Brain (organoid and tissue), 16 donors: ENCODE measurements at places on chromosomes 7 and 10. TPM values are rescaled to one million over a fixed set of nuclear protein-coding genes. Genes with fewer than 3 reads are reported as not detected.
A peak's percentile ranks its signal among the peaks of the same experiment; 100 is the strongest.

DNA sequence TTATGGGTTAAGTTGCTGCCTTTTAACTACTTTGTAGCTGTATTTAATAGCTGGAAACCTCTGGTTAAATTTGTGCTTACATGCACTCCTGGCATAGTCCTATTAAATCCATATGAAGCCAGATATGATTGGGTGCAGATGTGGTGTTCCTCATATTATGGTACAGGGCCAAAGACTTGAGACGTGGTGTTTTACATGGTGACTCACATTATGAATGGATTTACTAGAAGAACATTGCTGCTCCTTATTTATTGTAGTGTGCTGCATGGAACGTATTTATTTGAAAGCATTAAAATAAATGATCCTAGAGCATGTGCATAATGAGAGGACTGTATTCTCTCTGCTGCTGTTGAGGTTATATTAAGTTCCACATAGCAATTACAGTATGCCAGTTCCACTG, 224.1 kb downstream of the SLC25A13 start:
- no peak for DNase-seq

DNA sequence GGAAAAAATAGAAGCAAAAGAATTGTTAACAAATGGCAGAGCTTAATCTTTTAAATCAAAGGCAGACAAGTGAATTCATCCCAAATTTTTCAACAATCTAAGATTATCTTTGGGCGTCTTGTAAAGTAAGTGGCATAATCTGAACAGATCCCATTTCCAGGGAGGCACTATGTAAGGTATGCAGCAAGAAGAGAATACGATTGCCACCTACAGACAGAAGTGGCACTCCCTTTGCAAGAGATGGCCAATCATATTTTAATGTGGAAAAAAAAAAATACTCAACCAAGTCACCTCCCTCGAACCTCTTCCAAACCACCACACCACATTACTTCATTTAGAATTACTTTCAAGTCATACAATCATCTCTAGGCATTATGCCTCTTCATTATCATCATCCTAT, 4.0 kb downstream of the GFRA1 start:
- peak; percentile 83 for DNase-seq

- DNase-seq: no peak
Observed at GRCh38 chr10:12907656-12908055, 93.9 kb downstream of the CCDC3 start.

CCDC7 gene
- 0.93 TPM for polyA plus RNA-seq

CFAP46 gene
- 1.3 TPM for polyA plus RNA-seq

DNA sequence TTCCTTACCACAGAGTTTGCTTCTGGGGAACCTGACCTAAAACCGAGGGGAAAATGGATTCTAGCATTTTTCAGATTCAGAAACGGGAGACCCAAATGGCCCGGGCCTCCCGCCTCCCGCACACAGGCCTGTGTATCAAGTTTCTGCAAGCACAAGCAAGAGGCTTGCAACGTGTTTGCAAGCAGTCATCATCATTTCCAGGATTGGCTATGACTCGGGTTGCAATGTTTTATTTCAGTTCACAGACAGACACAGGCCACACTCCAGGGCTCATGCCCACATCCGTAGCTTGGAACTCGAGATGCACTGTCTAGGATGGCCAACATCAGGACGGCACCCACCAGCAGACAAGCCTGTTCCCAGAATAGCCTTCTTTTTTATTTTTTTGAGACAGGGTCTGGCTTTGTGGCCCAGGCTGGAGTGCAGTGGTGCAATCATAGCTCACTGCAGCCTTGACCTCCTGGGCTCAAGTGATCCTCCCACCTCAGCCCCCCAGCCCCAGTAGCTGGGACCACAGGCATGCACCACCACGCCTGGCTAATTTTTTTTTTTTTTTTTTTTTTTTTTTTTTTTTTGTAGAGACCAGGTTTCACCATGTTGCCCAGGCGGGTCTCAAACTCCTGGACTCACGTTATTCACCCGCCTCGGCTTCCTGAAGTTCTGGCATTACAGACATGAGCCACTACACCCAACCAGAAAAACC, 68.1 kb upstream of the FOXK1 start:
- DNase-seq: no peak

MYL10 gene
- polyA plus RNA-seq: not detected

GRCh38 chr10:98528805-98529183, 82.1 kb upstream of the HPS1 start:
- DNase-seq: no peak

DNA sequence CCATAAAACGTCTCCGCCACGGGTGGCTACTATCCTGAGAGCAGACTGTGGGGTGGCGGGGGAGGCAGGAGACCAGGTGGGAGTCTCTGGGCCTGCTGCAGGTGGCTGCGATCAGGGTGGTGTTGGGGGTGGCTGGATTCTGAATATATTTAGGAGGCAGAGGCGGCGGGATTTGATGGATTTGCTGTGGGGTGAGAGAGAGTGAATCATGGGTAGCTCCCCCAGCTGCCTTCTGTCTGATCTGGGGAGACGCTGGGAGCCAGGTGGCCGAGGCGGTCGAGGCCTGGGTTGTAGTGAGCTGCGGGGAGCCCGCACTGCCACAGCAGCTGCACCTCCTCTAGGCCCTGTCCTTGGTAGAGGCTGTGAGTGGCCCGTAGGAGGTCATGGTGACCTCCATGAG, 48.2 kb upstream of the PFKFB3 start:
- DNase-seq: no peak

GRCh38 chr7:92297736-92298135, 52.0 kb downstream of the ANKIB1 start:
- DNase-seq: no peak

GIMAP4 gene
- polyA plus RNA-seq: 8.7 TPM

C10orf105 gene
- polyA plus RNA-seq: 3.3 TPM

CLDN15 gene
- polyA plus RNA-seq: 4.6 TPM

GRCh38 chr10:51656503-51656902, 42.9 kb downstream of the CSTF2T start:
- DNase-seq: no peak

DNA sequence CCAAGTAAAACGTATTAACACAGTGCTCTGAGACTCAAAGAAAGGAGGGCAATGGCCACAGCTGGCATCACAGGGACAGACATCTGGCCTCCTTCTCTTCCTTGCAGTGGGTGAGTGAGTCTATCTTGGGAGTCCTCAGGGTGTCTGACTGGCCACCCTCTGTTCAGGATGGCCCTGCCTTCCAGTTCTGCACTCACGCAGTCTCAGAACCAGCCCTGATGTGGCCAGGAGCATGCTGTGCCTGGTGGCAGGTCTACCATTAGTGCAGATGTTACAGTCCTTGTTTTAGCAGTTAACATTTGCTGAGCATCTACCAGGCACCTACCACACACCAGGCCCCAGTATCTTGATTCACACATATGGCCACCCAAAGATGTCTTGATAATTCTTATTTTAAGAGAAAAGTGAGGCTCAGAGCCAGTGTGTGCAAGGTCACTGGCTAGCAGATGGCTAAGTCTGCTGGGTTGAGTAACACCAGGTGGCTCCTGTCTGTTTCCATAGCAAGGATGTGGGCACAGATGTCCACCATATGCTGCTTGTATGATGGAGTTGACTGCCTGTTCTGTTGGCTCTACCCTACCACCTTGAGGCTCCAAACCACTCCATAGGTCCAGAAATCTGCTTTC, 23.2 kb upstream of the ARHGAP22 start:
- peak; percentile 50 for DNase-seq

DNA sequence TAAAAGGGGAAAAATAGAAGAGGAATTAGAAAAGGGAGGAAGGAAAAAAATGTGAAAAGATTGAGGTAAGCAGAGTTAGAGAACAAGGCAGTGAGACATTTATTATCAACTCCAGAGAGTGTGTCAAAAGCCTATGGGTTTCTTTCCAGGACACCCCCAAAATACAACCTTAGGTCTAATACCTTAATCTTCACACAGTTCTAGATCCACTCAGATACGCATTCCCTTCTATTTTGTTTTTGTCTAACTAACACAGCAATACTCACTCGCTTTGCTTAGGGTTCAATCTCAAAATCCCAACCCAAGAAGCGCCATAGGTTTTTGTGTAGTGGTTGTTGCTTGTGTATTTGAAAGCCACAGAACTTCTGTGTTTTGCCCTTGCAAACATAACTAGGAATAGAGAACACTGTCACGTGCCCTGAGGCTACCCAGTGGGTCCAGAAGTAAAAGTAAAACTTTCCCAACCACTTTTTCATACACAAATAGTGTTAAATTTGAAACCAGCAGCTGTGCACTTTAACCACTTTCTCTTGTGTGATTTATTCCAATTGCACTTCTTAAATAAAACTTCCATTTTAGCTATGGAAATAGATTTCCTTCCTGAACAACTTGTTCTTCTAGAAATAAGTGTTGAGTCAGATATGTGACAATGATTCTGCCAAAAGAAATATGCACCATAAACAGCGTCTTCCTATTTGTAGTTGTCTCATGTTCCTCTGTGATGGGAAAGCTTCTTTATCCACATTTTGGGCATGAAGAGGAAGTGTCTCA, 414.7 kb upstream of the GHITM start:
- DNase-seq: peak; percentile 5

DNA sequence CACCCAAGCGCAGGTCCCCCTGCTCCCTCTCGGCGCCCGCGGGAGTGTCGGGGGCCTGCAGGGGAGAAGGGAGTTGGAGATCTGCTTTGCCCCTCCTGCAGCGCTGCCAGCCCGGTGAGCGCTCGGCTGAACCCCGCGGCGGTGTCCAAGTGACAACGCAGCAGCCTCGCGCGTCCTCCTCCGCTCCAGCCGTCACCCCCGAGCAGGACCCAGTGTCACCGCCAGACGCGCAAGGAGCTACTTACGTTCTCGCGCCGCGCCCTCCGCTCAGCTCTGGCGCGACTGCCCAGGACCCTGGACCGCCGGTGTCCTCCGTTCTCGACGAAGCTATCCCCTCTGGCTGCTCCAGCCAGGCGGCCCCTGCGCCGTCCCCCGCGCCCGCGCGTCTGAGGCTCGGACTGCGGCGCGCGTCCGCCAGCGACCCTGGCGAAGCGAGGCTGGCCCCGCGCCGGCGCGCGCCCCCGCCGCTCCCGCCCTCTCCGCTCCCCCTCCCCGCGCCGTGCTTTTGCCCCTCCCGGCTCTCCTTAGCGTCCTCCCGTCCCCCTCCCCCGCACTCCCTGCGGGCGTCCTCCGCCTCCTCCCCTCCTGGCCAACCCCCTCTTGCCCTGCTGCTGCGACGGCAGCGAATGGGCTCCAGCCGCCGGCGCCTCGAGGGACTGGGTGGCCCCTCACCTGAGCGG, at the start of gene NRCAM:
Gene NRCAM, minus strand, starts transcription at position 439 of the 680 bp plus-strand sequence. CDS start 216,372 bp downstream, outside the sequence.
- DNase-seq: peak; percentile 89

DNA sequence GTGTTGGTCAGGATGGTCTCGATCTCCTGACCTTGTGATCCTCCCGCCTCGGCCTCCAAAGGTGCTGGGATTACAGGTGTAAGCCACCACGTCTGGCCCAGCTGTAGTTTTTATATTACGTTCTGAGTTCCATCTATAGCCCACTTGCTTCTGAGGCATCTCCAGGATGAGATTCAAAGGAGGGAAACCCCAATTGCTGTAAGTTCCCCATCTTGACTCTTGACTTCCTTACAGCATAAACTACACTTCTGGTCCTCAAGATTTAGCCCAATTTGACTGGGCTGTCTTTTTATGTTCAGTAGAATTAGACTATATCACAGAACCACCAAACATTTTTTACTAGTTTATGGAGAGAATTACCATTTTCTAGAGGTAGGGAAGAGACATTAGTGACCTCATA, 44.3 kb downstream of the CCM2 start:
- DNase-seq: no peak

GRCh38 chr7:108016841-108017775, 14.1 kb upstream of the LAMB1 start:
- DNase-seq: no peak

FBXO24 gene
- polyA plus RNA-seq: 0.53 TPM

ARL5B gene
- polyA plus RNA-seq: 2.9 TPM

- DNase-seq: no peak
Observed at GRCh38 chr10:113961182-113962031, 82.3 kb upstream of the ADRB1 start.

DNTT gene
- not detected for polyA plus RNA-seq

GIMAP8 gene
- 1.9 TPM for polyA plus RNA-seq

- no peak for DNase-seq
Observed at GRCh38 chr7:144174613-144175012, 8.7 kb upstream of the CTAGE4 start.

DNA sequence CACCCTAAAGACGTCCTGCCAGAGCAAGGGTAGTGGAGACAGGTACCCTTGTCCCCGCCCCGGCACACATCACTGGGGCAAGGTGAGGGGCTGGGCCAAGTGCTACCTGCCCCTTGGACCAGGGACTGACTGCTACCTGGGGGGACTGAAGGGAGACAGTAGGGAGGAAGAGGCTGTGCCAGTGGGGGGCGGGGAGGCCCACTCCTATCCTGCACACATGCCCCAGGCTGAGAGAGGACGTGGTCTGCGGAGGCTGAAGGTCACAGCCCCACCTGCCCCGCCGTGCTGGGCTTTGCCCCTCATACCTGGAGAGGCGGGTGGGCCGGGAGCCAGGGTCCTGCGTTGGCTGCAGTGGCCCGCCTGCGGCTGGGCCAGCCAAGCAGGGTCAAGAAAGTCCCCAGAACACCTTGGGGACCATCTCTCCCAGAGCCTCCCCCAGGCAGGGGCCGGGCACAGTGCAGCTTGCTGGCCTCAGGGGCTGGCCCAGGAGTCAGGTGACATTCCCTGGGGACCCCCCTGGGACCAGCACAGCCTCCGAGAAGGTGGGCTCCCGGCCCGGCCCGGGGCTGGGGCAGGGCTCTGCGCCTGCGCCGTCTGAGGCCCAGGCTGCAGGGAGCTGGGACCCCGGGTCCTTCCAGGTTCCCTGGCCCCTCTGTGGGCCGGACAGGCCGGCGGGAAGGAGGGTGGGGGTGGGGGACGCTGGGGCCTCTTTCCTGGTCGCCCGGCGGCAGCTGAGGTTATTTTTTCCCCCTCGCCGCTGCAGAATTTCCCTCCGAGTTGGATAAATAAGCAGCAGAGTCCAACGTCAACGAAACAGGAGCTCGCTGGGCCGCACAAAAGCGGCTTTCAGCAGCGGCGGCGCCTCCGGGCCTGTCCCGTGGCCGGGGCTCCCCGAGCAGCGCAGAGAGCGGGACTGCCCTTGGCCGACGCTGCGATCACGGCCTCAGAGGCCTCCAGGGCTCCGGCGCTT, 9.8 kb upstream of the FZD9 start:
- DNase-seq: peak; percentile 62

DNA sequence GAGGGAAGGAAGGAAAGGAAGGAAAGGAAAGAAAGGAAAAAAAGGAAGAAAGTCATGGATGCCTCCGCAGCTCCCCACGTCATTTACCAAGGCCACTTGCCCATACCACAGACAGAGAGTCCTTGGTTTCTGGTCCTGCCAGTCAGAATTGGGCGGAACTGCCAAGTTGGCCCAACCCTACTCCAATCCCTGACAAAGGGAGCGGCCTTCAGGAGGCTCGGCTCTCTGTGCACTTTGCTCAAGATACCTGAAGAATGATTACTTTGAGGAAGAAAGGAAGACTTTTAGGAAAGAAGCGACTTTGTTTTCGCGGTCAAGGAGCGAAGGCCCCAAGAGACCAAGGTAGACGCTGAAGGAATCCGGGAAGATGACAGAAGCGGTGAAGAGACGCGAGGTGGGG, 49.1 kb upstream of the FXYD4 start:
- DNase-seq: no peak

VTI1A gene
- 11.3 TPM for polyA plus RNA-seq

GRCh38 chr7:3781607-3782006, 480.6 kb downstream of the SDK1 start:
- no peak for DNase-seq

- DNase-seq: no peak
Observed at GRCh38 chr7:38186593-38187314, 8.7 kb downstream of the STARD3NL start.
